Osteoblast (primary cell): ENCODE measurements at places on chromosomes 13 and 19.

DNA sequence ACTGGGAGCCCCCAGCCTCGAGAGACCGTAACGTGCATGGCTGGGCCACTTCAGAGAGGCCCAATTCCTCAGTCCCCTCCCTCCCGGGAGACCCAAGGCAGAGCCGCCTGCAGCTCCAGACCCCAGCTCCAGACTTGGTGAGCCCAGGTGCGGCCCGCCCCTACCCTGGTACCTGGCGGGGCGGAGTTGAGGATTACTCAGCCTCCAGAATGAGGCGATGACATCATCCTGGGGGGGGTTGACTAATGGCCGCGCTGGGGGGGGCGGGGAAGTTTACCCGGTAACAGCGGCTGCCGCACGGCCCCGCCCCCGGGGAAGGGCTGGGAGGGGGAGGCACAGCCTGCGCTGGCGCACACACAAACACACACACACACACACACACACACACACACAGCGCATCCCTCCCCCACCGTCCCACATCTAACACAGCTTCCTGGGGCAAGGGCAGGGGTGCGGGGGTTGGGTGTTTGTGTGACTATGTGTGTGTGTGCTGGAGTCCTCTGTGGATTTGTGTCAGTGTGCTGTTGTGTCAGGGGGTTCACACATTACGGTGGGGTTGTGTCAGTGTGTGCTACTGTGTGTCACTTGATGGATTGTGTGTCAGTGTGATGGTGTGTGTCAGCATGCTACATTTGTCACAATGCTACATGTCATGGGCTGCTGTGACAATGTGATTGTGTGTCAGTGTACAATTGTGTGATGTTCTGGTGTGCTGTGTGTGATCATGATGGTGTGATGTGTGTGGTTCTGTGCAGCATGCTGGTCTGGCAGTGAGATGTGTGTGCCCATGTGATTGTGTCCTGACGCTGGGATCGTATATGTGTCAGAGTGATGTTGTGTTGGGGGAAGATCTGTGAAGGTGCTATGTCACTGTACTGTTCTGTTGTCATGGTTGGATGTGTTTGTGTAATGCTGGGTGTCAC lies 10.3 kb upstream of the BBC3 start:
- peak; percentile 98 for DNase-seq

- peak; percentile 99 for DNase-seq
Measured at GRCh38 chr19:18939922-18940768, 872 bp downstream of the HOMER3 start.

DNA sequence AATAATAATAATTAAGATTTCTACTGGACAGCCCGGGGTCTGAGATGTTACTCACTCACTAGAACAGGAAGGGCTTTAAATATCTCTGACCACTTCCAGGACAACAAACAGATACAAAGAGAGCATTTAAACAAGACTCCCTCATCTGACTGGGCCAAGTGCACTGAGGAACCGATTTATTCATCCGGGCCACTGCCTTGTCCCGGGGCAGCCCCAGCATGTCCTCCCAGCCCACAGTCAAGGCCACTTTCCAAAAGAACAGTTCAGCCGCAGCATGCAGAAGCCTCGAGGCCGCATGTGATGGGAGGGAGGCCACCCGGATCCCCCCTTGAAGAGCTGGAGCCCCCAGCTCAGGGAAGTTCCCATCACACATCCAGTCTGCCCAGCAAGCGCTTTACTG lies 30.5 kb downstream of the MLLT1 start:
- peak; percentile 76 for DNase-seq

GRCh38 chr13:114281351-114282040 lies at the start of gene UPF3A:
Gene UPF3A (plus strand): TSS chr13:114281601. CDS start chr13:114281640, 39 bp downstream.
- peak; percentile 96 for DNase-seq

DNA sequence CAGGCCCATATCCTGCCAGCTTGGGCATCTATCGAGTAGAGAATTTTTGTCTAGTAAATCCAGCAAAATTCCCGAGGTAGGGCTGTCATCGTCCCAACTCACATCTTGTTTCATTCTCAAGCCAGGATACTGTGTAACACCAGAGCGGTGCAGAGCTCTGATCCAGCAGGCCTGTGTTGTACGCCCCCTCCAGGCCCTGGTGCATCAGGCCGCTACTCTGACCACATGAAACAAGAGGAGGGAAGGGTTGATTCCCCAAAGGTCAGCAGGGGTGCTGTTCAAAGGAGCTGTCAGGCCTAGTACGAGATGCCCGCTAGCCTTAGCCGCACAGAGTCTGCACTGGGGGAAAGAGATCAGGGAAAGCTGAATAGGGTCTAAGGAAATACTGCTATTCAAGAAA lies 276.0 kb downstream of the SLC7A1 start:
- DNase-seq, result no peak

DNA sequence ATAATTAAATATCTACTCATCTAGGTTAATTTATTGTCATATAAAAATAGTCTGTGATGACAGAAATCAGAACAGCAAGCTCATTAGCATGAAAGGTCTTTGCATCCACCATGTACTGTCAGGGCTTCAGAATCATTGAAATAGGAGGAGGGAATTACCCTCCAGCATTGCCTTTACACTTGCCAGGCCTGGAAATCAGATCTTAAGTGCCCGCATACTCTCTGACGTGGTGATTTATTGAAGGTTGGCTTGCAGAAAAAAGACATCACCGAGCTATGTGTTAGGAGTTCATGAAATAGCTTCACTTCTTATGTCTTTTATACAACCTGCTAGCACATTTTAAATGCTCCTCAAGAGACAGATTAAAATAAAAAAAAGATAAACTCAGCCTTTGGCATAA lies 661.7 kb upstream of the SLITRK1 start:
- no peak for DNase-seq

DNA sequence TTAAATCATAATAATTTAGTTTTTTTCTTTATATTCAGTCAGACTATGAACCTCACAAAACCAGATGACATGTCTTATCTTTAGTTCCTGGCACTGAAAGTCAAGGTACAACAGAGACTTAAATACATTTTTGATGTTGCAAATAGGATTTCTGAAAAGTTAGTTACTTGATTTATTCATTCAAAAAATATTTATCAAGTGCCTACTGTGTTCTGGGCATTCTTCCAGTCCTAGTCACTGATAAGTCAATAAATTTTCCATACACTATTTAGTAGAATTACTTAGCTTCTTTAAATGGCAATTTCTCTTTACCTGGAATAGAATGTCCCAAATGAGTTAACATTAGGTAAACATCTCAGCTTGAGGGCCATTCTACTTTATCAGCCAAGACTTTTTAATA lies 938.3 kb upstream of the PCDH9 start:
- DNase-seq, result no peak

DNA sequence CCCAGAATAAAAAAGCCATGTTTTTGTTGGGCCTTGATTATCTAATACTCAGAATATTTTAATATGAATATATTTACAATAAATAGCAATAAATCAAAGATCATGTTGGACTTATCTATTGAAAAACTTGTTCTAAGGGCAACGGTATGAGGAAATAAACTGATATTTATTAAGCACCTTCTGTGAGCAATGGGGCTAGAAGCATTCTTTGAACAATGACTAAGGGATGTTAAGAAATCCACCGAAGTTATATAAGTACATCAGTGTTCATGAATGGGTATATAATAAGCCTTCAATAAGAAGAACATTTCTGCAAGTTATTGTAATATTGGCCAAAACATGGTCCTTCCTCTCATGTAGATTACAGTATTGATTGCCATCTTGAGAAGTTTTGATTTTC lies 221.8 kb downstream of the OXGR1 start:
- no peak for DNase-seq

GRCh38 chr19:35029737-35030256 lies 473 bp upstream of the SCN1B start:
- DNase-seq, result peak; percentile 87

DNA sequence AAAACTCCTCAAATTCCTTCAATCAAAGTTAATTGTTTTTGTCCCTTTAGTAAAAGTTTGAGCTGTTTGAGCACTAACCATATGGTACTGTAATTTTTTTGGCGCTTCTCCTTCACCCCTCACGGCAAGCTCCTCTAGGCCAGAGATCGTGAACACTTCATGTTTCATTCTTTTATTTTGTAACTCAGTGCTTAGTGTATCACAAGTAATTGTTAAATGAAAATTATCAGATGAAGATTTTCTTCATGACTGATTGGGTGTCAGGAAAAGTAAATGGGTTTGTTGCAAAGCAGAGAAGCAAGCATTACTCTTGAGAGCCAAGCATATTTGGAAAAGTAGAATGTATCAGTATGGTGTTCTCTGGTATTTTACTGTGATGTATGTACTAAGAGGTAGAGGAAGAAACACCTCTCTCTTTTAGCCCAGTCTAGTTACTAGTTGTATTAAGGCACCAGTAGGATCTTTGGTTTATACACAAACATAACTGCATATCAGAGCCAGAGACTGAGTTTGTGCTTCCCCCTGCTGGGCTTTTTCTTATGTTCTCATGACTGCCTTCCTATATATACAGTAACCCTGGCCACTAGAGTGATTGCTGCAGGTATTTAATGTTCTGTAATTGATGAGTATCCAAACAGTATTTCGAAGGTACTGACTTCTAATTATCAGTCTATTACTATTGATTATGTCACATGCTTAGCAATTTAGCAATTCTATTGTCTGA lies 202.3 kb upstream of the KLHL1 start:
- no peak for DNase-seq

DNA sequence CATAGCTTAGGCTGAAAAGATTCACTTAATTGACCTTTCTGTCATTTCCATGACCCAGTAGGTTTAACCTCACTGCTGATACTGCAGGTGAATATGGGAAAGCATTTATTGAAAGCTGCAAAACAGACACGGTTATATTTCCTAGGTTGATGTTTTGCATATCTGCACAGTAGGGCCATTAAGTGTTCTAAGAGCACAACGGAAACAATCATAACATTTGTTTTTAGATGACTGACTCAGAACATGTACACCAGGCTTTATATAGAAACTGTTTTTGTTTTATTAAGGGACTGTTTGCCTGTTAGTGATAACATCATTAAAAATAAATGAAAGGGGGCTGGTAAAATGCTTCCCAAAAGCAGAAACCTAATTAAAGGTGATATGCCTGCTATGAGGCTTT lies 367.8 kb downstream of the DACH1 start:
- no peak for DNase-seq

- DNase-seq, result no peak
Measured at GRCh38 chr13:68190818-68191217, 960.7 kb upstream of the PCDH9 start.

- DNase-seq, result peak; percentile 91
Measured at GRCh38 chr13:40190641-40191100, 475.8 kb downstream of the FOXO1 start.

DNA sequence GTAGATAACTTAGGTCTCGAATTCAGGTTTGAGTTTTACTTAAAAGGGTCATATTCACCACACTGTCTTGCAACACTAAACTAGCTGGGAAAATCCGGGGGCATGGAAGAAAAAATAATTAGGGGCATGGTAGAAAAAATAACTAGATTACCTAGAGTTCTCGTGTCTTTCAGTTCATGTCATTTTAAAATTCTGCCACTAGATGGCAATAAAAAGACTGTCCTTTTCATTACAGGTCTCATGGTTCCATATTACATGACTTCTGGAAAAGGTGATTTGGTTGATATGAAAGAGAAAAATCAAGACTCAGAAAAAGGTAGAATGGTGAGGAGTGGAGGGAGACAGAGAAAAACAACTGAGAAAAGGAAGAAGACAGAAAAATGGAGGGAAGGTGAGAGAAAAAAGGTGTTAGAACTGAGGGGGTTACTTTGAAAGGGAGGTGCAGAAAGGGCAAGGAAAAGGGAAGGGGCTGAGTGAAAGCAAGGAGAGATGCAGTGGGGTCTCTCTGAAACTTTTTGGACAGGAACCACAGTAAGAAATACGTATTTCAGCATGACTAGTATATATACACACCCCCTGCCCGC lies 299.0 kb downstream of the KLF12 start:
- no peak for DNase-seq

GRCh38 chr19:19329126-19329525 lies 8.5 kb downstream of the MAU2 start:
- DNase-seq, result no peak

DNA sequence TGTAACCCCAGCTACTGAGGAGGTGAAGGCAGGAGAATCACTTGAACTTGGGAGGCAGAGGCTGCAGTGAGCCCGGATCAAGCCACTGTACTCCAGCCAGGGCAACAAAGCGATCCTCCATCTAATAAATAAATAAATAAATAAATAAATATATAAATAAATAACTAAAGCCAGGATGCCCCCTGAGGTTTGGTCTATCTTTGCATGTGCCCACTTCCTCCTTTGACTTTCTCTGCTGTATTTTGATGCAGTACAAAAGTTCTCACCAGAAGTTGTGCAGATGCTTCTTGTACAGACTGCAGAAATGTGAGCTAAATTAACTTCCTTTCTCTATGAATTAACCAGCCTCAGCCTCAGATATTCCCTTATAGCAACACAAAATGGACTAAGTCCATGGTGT lies 6.5 kb upstream of the N4BP2L2 start:
- DNase-seq, result no peak

DNA sequence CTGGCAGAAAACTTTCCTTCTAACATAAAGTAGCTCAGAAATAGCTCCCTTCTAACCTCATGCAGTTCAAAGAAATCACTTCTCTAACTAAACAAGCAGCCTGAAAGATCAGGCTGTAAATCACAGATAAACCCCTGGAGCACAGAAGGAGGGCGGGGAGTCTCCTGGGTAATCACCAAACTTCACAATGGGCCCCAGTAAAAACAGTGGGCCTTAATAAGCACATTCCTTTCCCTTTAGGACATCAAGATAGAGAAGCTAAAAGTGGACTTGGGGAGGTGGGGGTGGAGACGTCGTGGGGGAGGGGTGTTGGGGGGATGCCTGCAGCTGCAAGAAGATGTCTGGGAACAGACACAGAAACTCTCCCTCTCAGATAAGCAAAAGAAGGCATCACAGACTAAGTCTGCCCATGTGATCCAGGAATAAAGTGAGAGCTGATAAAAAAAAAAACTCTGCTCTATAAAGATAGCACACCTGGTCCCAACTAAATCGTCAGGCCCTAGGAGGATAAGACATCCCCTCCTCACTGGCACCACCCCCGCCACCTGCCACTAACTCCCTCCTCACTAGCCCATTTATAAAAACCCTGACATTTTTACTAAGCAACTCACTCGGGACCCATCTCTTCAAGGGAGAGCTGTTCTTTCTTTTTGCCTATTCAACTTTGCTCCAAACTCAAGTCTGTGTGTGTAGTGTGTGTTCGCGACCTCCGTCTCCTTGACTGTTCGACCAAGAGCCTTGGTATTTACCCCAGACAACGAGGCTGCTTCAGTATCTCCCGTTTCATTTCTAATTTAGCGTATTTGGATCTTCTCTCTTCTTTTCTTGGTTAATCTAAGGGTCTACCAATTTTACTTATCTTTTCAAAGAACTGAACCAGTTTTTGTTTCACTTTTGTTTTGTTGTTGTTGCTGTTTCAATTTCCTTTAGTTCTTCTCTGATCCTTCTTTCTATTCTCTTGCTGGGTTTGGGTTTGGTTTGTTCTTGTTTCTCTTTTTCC lies 31.7 kb downstream of the DNAJC15 start:
- DNase-seq, result no peak

- DNase-seq, result no peak
Measured at GRCh38 chr13:77409412-77409811, 82.5 kb upstream of the MYCBP2 start.
